ENCODE measurements at places on chromosomes 3 and 15.

GRCh38 chr3:55859305-55859704 is 372.2 kb upstream of the WNT5A start:
- DNase-seq = no peak

GRCh38 chr3:19816631-19817030 is 117.4 kb downstream of the EFHB start:
- DNase-seq = no peak

DNA sequence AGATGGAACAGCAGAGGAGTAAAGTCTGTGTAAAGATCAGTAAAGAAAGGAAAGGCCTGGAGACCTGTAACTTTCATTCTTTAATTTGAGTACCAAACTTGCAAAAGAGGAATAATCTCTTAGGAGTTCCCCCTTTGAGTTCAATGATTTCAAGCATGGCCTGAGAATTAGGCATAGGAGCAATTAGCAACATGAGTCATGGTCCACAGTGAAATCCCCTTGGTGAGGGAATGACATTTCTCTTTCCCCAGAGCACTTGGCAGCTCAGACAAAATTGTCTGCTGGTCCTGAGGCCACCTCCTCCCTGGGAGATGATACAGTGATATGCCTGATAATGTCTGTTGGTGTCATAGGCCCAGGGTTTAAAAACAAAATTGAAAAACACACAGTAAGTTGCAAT is 81.4 kb upstream of the CRBN start:
- no peak for DNase-seq

DNA sequence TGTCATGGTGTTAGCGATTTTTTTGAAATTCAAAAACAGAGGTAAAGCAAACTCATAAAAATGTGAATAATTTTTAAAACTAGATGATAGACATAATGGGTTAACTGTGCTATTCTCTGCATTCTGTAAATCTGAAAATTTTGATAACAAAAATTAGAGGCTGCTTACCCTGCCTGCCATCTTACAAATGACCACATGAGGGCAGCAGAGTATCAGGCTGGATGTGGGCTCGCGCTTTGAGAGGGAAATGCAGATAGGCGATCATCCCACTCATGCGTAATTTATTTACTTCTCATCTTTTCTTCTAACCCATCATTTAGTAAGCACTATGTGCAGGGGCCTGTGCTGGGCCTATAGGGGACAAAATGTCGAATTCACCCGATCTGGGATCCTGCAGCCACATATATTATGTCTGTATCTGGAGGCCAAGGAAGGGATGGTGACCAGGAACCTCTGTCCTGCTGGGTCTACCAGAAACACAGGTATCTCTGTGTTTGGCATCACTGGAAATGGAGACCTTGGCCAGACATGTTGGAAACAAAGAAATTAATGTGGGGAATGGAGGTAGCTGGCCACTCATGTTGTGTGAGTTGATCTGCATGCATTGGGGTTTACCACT is 7.8 kb upstream of the RAD18 start:
- DNase-seq = peak; percentile 68

DNA sequence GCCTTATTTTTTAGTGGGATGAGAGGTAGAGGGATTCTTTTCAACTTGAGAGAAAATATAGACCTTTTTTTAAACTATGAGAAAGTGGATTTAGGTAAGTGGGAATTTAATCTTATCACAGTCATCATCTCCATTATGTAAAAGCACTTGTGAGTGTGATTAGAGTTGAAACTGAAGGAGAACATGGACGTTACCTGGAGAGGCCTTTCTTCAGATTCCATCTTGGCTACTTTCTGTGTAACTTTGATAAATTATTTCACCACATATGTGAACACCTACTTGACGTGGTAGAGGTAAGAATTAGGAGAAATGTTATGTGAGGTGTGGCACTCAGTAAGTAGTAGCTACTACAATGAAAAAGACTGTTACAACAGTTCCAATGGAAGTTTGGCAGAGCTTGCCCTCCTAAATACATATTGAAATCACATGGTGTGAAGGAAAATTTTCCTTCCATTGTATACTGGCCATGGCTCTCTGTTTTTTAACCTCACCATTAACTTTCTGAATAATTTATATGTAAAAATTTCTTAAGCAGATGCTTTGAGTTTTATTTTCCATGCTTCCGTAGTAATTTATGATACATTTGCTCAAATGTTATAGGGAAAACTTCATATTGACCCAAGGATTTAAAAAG is 193.3 kb downstream of the FNDC3B start:
- DNase-seq = no peak

GRCh38 chr3:55191911-55192775 is 264.3 kb upstream of the LRTM1 start:
- DNase-seq = no peak

DNA sequence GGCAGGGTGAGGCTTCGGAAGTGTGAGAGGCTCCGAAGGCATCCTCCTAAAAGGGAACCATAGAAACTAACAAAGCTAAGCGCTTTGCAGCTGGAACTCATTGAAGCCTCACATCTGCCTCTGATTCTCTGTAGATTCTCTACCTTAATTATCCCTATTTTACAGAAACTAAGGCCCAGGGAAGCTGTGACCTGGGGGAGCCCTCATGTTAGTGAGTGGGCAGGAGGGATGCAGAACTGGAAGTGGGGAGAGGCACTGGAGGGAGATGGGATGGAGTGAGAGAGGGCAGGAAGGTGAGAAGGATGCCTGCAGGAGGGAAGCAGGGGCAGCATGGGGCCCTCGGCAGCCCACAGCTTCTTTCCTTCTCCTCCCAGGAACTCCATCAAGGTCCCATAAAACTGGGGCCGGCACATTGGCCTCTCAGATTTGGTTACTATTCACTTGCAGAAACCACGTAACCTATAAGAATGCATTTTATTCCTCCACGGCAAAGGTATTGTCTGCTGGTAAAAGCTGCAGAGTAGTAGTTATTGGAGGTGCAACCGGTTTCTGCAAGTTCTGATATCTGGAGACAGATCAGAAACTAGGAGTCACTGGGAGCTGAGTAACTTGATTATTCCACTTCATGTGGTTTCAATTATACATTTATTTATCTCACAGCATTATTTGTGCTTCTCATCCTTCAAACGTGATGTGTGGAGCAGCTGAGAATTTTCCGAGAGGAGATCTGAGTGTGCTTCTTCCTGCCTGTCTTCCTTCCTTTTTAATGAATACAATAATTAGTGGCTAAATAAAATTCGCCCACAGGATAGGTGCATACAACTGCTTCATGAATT is 24.0 kb upstream of the CHCHD6 start:
- DNase-seq = no peak

- no peak for DNase-seq
These were observed 1118.4 kb downstream of the TBL1XR1 start for GRCh38 chr3:176078906-176079305.

DNA sequence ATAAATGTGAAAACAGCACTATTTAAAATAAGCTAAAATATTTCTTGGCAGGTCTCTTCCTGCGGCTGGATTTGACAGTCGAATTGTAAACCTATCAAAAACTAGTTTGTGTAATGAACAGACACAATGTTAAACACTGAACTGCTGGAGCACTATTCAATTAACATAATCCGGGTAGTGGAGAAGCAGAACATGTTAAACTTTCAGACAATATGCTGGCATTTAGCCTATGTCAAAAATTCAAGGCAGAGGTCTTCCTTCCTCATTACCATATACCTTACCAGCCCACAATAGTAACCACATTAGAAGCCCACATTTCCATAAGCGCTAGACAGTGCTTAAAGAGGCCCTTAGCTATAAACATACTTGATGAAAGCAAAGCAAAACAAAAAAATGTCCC is 1042.9 kb downstream of the ROBO1 start:
- no peak for DNase-seq

DNA sequence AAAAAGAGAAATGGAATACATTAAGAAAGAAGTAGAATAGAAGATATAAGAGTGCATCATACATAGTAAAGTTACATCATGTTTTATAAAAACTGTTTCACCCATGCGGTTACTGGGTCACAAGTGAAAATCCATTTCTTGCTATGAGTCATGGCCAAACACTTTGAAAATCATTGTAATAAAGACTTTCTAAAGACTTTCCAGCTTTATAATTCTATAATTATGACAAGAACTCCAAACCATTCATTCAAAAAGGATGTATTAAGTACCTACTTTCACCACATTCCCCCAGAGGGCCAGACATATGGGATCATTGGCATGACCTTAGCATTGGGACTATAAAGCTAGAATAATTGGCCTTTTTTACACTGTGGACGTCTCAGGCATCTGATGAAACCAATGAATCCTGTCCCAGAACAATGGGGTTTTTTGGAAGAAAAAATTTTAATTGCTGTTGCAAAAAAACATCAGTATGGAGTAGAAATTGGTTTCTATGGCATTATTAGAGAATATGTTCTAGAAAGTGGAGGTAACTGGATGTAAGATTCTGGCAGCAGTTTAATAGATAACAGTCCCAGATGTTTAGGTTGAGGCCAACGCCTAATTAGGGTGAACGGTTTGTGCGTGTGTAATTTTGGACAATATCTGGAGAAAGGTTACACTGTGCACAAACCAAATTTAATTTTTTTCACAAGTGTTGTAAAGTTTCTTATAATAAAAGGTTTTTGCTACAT is 3.3 kb upstream of the SKIC8 start:
- DNase-seq = no peak

GRCh38 chr3:81554801-81555200 is 206.6 kb downstream of the GBE1 start:
- DNase-seq = no peak

DNA sequence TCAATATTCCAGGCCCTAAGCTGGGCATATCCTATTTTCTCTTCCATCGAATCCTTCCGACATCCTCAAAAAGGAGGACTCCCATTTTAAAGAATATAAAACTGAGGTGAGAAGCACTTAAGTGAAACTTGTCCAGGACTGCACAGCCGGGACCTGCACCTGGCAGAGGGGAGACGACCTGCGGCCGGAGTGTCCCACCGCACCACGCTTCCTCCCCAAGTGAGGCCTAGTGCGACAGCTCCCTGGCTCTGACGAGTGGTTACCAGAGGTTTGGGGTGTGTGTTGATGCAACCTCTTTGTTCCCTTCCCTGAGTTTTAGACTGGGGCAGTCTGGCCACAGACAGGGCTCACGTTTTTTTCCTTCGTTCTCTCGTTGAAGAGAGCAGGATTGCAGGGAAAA is 24.9 kb upstream of the ATP2B2 start:
- DNase-seq = no peak

DNA sequence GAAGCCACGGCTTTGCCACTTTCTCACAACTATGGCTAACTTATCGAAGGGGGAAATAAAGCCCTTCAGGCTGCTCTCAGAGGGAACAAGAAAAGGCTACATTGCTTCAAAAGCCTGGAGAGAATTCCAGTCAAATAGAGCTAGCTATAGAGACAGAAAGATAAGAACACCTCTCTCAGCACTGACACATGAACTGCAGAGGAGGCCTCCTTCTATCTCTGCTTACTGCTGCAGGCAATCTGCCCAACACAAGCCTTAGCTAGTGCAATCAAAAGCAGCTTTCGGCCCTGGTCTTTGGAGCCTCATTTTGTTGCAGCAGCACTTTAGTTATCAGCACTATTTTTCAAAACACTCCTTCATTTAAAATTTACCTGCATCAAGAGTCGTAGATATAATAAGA is 118.4 kb upstream of the ROBO1 start:
- no peak for DNase-seq

- DNase-seq = no peak
These were observed 30.4 kb downstream of the TFRC start for GRCh38 chr3:196051282-196052076.

DNA sequence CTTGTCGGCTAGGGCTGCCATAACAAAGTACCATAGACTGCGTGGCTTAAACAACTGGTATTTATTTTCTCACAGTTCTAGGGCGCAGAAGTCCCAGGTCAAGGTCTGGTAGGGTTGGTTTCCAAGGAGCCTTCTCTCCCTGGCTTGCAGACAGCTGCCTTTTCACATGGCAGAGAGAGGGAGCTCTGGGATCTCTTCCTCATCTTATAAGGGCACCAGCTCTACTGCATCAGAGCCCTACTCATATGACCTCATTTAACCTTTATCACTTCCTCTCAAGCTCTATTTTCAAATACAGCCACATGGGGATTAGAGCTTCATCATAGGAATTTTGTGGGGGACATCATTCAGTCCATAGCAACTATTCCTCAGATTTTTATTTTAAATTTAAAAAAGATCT is 17.6 kb upstream of the PAQR9 start:
- DNase-seq = no peak

- DNase-seq = no peak
These were observed 1.4 kb upstream of the RASL12 start for GRCh38 chr15:65069179-65069578.

DNA sequence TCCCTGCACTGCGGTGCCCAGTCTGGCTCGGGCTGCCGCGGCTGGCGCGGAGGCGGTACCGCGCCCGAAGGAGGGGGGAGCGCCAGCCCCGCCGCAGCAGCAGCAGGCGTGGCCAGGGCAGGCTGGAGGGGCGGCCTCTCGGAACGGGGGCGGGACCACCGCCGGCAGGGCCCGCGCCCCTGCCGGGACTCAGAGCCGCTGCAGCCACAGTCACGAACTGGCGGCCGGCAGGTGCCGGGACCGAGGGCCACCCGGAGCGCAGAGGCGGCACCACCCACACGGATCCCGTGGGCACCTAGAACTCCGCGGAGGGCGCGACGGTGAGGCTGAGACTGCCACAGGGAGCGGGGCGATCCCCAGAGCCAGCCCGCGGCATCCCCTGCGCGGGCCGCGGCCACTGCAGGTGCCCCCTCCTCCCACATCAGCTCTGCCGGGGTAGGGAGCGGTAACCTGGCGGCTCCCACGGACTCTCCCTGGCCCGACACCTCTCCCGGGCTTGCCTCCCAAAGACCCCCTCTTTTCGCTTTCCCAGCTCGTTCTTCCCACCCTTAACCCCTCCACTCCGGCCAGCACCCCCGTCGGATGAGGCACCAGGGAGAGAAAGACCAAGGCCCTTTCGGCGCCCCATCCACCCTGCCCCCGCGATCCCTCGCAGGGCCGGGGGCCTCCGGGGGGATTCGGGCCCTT is at the start of gene VWA5B2:
Gene VWA5B2, plus strand, starts transcription at position 192 of the 687 bp plus-strand sequence. CDS start 944 bp downstream, outside the sequence.
- peak; percentile 75 for DNase-seq

- no peak for DNase-seq
These were observed 23.0 kb upstream of the COPG1 start for GRCh38 chr3:129226374-129226773.

- DNase-seq = no peak
These were observed 92.7 kb upstream of the PLXND1 start for GRCh38 chr3:129699199-129699598.

GRCh38 chr15:65082303-65082953 is 5.9 kb downstream of the KBTBD13 start:
- peak; percentile 12 for DNase-seq

GRCh38 chr15:60372227-60372626 is 25.6 kb downstream of the ANXA2 start:
- DNase-seq = no peak

DNA sequence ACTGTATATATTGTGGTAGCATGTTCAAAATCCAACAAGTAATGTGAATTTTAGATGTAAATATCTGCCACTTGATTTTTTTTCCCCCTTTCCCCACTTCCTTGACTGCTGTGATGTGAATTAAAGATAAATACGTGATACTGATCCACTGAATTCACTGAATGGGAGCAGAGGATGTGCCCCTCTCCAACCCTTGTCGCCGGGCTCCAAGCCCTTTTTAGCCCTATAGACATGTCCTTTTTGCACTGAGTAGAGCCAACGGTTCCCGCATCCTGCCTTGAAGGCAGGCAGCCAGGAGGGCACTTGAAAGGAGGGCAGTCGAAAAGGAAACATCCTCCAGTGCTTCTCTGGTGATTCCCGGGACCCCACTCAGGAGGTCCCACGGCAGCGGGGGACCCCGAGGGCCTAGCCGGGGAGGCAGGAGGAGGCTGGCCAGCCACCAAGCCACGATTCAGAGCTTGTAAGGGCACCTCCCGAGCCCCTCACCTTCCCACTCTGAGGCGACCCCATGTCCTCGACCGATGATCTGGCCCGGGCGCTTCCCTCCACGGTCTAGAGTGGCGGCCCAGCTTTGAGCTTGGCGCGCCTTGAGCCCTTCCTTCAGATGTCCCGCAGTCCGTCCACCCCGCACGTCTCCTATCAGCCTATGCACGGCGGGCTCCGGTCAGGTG is 901 bp upstream of the MANF start:
- no peak for DNase-seq
